ENCODE measurements at places on chromosomes 11 and 22.

- DNase-seq, result peak; percentile 30
Measured at GRCh38 chr11:62124186-62125113, 639 bp downstream of the INCENP start.

GRCh38 chr22:22838148-22838786 is 49.3 kb upstream of the IGLL5 start:
- no peak for DNase-seq

- peak; percentile 26 for DNase-seq
Measured at GRCh38 chr11:92886243-92886905, 83.1 kb upstream of the MTNR1B start.

DNA sequence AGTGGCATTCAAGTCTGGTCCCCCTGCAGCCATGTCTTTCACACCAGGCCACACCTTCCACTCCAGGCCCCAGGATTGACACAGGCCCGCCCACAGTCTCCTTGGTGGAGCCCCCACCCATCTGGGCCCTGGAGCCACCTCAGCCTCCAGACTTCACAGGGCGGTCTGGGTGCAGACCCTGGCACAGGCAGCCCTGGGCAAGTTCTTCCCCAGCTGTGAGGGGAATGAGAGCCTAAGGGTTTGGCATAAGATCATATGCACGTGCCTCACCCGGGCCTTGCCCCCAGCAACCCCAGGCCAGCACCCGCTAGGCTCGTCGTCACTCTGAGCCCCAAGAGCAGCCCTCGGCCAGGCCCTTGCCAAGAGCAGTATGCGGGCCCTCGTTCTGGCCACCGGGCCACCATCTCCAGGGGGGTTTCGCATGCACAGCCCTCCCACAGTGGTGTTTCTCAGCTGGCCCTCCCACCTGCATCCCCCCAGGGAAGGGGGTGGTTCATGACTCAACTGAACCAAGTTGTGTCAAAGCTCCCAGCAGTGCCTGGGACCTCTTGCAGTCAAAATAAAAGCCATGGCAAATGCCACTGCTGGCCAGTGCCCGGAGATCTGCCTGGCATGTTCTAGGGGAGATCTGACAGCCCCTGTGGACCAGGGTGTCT is 70.4 kb upstream of the KCNQ1OT1 start:
- no peak for DNase-seq

DNA sequence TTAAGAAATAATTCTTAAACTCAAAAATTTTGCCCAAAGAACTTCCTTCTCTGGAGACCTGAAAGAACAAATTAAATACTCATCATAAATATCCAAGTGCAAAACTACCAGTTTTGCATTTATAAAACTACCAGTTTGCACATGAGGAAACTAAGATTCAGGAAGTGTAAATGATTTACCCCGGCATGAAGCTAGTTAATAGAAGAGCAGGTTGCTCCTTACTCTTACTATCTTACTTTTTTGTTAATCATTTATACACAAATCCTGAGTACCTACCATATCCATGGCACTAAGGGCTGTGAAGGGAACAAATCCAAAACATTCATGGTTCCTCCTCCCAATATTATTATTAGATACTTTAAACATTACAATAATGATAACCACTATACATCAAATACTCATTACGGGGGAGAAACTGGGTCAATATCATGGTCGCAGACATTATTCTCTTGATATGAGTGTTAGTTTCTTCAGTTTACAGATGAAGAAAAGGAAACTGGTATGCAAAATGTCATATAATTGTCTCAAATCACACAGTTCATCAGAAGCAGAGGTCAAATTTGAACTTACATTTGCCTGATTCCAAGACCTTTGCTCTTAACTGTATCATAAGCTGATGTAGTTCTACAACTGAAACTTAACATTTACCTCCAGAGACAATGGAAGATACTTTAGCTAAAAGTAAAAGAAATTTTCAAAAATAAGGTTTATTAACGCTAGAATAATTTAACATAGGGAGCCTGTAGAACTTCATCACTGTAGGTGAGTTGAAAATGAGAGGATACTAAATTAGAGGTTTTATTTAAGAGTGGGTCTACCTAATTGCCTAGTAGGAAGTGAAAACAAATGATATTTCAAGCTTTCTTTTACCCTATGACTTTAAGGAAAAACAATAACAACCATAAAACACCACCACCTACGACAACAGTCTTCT is 74.5 kb downstream of the FAM76B start:
- DNase-seq, result no peak

DNA sequence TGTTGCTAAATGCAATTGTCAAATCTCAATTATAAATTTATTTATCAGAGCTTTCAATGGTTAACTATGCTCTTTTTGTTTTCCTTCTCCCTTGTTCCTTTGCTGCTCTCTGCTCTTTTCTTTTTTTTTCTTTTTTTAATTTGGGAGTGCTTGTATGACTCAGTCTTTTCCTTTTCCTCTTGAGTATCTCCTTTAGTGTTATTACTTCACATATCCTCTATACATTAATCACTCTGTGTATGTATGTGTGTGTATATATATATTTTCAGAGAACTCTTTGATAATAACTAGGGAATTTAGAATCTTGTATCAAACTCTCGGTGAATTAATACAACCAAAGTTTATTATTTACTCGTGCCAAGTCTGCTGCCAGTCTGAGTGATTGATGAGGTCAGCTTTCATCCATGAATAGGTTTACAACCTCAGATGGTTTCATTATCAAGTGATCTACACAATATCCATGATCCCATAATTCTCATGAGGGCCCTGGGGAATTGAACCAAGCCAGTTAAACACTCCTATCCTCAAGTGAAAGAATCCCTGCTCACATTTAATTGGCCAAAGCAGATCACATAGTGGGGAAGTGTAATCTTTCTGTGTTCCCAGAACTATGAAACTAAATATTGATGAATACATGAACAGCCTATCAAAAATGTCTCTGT is 743.4 kb upstream of the CNTN5 start:
- DNase-seq, result no peak

GRCh38 chr11:110505528-110506284 is 76.0 kb downstream of the FDX1 start:
- no peak for DNase-seq

- peak; percentile 93 for DNase-seq
Measured at GRCh38 chr22:49917974-49918910, at the start of the genes ALG12 and CRELD2. Gene ALG12 (minus strand): TSS chr22:49918438. CDS start chr22:49913765, 4,673 bp downstream. Gene CRELD2 (plus strand): TSS chr22:49918634. CDS start chr22:49918770, 136 bp downstream.

DNA sequence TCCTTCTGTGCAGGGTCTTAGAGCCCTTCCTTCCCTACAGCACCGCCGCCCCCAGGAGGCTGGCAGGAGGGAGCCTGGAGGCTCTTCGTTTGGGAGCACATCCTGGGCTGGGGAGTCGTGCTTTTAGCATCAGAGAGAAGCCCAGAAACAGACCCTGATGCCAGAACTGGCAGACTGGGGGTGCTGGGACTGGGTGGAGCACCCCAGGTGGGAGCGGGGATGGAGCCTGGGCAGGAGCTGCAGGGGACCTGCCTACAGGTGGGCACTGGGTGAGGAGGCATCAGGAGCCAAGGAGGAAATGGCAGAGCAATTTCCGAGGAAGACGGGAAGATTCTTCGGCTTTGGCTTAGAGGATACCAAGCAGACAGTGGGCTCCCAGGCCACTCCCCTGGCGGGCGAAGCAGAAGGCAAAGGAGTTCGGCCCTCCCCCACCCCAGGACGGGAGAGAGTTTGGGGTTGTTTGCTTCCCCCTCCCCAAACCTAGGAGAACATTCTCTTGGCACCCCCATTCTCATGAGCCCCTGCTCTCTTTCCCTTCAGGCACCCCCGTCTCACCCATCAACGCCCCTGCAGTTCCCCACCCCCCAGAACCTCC is 1.1 kb downstream of the SYT7 start:
- no peak for DNase-seq

DNA sequence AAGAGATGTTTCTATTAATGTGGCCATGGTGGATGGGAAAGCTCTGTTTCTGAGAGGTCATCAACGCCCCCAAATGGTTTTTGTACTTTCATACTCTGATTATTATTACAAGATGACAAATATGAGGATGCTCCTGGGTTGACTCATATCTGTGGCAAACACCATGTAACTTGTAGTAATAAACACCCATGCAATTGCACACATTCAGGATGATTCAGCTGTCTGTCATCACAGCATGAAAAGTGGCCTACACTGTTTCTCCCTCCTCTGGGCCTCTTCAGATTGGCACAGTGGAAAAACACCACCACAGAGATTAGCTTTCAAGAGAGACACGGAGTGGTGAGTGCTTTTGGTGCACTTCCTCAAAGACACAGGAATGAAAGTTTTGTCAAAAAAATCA is 85.4 kb downstream of the MTNR1B start:
- DNase-seq, result peak; percentile 15
